A673 (cell line): ENCODE measurements at places on chromosomes 3 and 15. TPM values are rescaled to one million over a fixed set of nuclear protein-coding genes. Genes with fewer than 3 reads are reported as not detected.
A peak's percentile ranks its signal among the peaks of the same experiment; 100 is the strongest.

DNA sequence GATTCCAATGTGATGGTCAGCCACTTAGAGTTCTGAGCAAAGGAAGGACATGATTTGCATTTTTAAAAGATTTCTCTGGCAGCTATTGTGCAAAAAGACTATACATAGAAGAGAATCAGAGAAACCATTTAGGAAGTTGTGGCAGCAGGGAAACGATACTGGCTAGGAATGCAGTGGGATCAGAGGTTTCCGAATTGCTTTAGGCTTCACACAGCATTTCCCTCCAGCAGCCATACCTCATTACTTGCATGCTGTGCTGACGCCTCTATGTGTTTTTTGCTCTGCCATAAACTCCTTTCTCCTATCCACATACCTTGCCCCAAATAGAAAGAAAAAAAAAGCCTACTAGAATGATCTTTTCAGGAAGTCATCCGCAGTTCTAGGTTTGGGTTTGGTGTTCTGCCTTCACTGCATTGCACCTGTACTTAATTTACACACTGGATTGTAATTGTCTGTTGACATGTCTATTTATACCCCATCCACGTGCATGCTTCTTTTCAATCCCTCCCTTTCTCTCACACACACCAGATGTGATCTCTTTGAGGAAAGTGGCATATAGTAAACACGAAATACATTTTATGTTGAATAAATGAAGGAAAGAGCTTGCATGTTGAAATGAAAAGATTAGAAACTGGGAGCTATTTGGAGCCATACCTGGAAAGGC lies 860.3 kb upstream of the SEMA6D start:
- no peaks in the 10 kb centered on the region for H3K27me3 ChIP-seq
- no peak for DNase-seq
- no peak overlapping the region for H3K4me3 ChIP-seq

DNA sequence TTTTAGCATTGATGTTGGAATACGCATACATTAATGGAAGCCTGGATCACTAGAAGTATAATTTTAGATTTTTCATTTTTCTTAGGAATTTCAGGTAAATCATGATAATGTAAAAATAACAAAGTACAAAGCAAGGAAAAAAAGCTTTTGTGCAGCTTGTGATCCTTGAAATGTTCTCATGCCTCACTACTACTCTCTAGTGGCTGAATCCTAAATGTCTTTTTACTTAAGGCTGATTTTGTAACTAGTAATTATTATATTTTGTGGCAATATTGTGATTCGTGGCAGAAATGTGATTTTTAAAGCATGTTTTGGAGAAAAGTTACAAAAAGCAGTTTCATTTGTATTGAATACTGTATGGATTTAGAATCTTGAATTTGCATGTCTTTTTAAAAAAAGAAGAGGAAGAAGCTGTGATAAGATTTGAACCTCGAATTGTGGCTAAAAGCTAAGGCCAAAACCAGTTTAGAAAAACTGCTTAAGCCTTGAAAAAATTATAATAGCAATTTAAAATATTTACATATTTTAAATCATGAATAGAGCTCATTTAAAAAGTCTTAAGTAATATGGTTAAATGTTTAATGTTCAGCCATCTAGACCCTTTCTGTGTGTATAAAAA lies 39.0 kb downstream of the U2SURP start:
- peak; percentile 32 for DNase-seq
- H3K36me3 ChIP-seq, result peaks cover 82% of the 10 kb centered on the region
- no peak overlapping the region for H3K27ac ChIP-seq
- no peak overlapping the region for H3K4me3 ChIP-seq
- H3K4me1 ChIP-seq, result no peaks in the 10 kb centered on the region
- no peaks in the 10 kb centered on the region for H3K27me3 ChIP-seq

TTLL13 gene
- 0.33 TPM in 1 of 2 replicates, not detected in the other for total RNA-seq

SCN5A gene
- total RNA-seq, result 0.54 and 1.0 TPM in 2 replicates

DNA sequence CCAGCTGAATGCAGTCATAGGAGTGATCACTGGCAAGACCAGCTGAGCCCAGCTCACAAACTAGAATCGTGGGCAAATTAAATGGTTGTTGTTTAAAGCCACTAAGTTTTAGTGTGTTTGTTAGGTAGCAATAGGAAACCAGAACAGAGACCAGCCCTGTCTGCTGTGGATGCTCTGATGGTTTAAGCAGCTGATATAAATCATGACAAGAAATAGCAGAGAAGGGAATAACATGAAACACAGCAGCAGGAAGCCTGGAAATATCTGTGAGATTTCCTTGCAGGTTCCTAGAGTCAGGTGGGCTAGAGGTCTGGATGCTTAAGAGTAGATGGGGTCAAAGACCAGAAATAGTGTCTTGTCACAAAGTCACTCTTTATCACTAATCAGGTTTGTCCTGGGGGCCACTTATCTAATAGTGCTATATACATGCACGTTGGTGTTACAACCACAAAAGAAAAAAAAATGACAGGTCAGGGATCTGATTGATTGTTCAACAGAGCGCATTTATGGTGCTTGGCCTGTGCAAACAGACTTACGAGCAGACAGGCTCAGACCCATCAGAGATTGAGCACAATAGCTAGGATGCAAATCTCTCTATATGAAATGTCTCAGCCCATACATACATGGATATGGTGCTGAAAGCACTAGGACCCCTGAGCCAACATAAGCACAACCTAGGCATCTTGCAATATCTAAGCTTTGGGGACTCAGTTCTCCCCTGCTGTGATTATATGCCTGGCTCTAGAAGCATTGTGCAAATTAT lies 967.7 kb downstream of the AGBL1 start:
- no peaks in the 10 kb centered on the region for H3K27me3 ChIP-seq
- H3K27ac ChIP-seq, result no peak overlapping the region
- no peaks in the 10 kb centered on the region for H3K4me1 ChIP-seq
- DNase-seq, result no peak

IL5RA gene
- total RNA-seq, result not detected in 2 replicates

- no peaks in the 10 kb centered on the region for H3K4me1 ChIP-seq
- no peaks in the 10 kb centered on the region for H3K36me3 ChIP-seq
- H3K27ac ChIP-seq, result no peak overlapping the region
- no peak overlapping the region for H3K4me3 ChIP-seq
- no peak for DNase-seq
Measured at GRCh38 chr3:42838571-42838970, 29.3 kb downstream of the ACKR2 start.

UMPS gene
- total RNA-seq, result 100 and 118 TPM in 2 replicates

OCA2 gene
- total RNA-seq, result 0.09 TPM in 1 of 2 replicates, not detected in the other

DNA sequence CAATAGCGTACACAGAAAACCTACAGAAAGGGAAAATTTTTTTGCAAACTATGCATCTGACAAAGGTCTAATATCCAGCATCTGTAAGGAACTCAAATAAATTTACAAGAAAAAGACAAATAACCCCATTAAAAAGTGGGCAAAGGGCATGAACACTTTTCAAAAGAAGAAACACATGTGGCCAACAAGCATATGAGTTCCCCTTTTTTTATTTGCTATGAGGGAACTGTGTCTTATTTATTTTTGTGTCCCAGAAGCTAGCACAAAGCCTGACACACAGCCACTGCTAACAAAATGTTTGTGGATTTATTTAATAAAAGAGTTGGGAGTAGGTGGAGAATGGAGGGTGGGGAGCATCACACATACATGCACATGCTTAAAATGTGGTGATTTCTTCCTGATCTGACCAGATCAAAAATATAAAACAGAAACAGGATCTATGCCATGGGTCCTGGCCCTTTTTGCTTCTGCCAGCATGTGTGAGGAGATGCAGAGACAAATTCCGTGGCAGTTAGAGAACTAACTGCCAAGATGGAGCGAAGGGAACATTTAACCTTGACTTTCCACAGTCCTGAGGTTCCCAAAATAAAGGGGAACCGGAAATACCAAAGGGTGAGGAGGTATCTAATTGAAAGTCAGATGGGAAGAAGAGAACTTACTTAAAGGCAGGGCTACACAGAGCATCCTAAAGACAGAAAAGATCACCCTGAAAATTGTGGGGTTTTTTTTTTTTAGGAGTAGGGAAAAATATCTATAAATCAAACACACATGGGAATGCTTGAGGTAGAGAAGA lies at the start of gene TMEM202:
Gene TMEM202, plus strand, starts transcription at position 510 of the 793 bp plus-strand sequence. Its CDS starts 22 bp downstream, at position 532.
- H3K27me3 ChIP-seq, result peaks cover 32% of the 10 kb centered on the region
- no peaks in the 10 kb centered on the region for H3K4me1 ChIP-seq
- H3K27ac ChIP-seq, result no peak within 1 kb of the TSS
- H3K36me3 ChIP-seq, result no peaks in the 10 kb centered on the region
- H3K4me3 ChIP-seq, result no peak within 1 kb of the TSS

DNA sequence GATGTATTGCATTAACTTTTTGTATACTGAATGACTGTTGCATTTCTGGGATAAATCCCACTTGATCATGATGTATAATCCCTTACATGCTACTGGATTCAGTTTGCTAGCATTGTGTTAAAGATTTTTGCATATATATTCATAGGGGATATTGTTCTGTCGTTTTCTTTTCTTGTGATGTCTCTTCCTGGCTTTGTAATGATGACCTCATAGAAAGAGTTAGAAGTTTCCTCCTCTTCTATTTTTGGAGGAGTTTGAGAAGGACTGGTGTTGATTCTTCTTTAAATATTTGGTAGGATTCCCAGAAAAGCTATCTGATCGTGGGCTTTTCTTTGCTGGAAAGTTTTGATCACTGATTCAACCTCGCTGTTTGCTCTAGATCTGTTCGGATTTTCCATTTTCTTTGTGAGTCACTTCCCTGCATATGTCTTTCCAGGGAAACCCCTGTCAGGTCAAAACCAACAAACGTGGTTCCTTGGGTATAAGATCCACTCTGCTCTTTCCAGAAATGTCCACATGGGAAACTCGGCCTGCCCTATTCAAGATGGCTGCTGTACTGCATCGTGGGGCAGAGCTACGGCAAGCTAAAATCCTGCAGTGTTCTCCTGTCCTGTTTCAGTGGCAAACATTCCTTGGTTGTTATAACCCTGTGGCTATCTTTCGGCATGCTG lies 120.4 kb downstream of the GABRG3 start:
- no peaks in the 10 kb centered on the region for H3K4me1 ChIP-seq
- no peaks in the 10 kb centered on the region for H3K27me3 ChIP-seq
- no peak overlapping the region for H3K4me3 ChIP-seq
- no peak for DNase-seq
- H3K36me3 ChIP-seq, result no peaks in the 10 kb centered on the region

DNA sequence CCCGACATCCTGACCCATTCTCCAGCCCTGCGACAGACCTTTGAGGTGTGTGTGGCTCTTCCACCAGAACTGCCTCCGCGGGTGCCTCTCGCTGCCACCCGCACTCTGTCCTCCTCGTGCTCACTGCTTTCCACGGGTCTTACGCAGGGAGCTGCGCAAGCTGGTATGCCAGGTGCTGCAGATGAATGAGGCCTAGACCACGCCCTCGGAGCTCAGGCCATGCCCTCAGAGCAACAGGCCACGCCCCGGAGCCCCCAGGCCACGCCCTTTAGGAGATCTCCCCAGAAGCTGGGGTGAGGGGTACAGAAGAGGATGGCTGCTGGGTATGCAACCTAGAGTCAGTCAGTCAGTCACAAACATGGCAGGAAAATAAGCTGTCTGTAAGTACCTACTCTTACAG lies 300.3 kb downstream of the GABRG3 start:
- H3K27ac ChIP-seq, result no peak overlapping the region
- H3K27me3 ChIP-seq, result no peaks in the 10 kb centered on the region
- DNase-seq, result no peak
- H3K36me3 ChIP-seq, result no peaks in the 10 kb centered on the region

GRCh38 chr3:136862617-136863322 lies 762 bp downstream of the NCK1 start:
- H3K27me3 ChIP-seq, result no peaks in the 10 kb centered on the region
- peaks cover 3% of the 10 kb centered on the region for H3K4me1 ChIP-seq
- DNase-seq, result peak; percentile 53
- H3K27ac ChIP-seq, result peak overlapping the region; percentile 92

MNS1 gene
- 28.7 and 29.9 TPM in 2 replicates for total RNA-seq

CELF6 gene
- not detected in 2 replicates for total RNA-seq

- no peaks in the 10 kb centered on the region for H3K36me3 ChIP-seq
- H3K4me1 ChIP-seq, result no peaks in the 10 kb centered on the region
- peaks cover 72% of the 10 kb centered on the region for H3K27me3 ChIP-seq
- no peak overlapping the region for H3K27ac ChIP-seq
- DNase-seq, result no peak
Measured at GRCh38 chr3:154428286-154429206, 1.4 kb downstream of the GPR149 start.

- H3K4me1 ChIP-seq, result no peaks in the 10 kb centered on the region
- no peaks in the 10 kb centered on the region for H3K27me3 ChIP-seq
- no peak overlapping the region for H3K27ac ChIP-seq
- H3K36me3 ChIP-seq, result no peaks in the 10 kb centered on the region
- H3K4me3 ChIP-seq, result no peak overlapping the region
Measured at GRCh38 chr15:65917407-65917756, 48.1 kb downstream of the RAB11A start.

DNA sequence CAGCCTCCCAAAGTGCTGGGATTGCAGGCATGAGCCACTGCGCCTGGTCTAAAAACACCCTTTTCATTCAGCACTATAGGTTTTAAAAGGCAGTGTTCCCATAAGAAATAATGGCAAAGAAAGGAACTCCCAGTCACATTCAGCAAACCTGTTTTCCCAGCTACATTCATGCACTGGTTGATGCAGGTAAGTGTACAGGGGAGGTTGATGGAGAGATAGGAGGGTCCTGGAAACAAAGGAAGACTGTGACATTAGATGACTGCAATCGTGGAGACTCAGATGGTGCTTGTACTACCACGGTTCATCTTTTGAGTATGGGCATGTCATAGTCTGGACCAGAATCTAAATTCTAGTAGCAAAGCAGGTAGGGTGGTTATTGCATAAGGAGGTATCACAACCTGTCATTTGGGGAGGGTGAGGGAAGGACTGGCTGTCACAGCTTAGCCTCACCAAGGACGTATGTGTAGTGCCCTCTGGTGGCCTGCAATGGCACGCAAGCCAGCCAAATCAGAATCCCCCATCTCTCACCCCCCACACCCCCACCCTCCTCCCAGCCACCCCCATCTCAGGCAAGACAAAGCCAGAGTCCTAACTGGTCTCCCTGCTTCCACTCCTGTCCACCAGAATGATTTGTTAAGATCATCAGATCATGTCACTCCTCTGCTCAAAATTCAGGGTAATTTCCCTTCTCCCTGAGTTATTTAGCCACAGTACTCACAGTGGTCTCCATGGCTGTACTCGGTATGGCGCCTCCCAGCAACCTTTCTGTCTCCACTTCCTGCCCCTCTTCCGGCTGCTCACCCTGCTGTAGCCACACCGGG lies 28.8 kb upstream of the UBL7 start:
- no peak overlapping the region for H3K4me3 ChIP-seq
- no peaks in the 10 kb centered on the region for H3K36me3 ChIP-seq
- no peak overlapping the region for H3K27ac ChIP-seq
- peak; percentile 64 for DNase-seq
- H3K4me1 ChIP-seq, result no peaks in the 10 kb centered on the region

DNA sequence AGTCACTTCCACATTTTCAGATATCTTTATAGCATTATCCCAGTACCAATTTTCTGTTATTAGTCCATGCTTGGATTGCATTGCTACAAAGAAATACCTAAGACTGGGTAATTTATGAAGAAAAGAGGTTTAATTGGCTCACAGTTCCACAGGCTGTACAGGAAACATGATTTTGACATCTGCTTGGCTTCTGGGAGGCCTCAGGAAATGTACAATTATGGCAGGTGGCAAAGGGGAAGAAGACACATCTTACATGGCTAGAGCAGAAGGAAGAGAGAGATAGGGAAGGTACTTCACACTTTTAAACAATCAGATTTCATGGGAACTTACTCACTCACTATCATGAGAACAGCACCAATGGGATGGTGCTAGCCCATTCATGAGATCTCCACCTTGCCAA lies 172.3 kb upstream of the GPR149 start:
- H3K4me1 ChIP-seq, result no peaks in the 10 kb centered on the region
- DNase-seq, result peak; percentile 29
- H3K36me3 ChIP-seq, result no peaks in the 10 kb centered on the region
- H3K27me3 ChIP-seq, result no peaks in the 10 kb centered on the region
- H3K27ac ChIP-seq, result no peak overlapping the region

- H3K36me3 ChIP-seq, result no peaks in the 10 kb centered on the region
- no peak overlapping the region for H3K27ac ChIP-seq
- H3K4me1 ChIP-seq, result no peaks in the 10 kb centered on the region
- no peak overlapping the region for H3K4me3 ChIP-seq
Measured at GRCh38 chr15:72176159-72176558, 21.4 kb downstream of the GRAMD2A start.
